ENCODE measurements at places on chromosomes 1 and 21. TPM values are rescaled to one million over a fixed set of nuclear protein-coding genes. Genes with fewer than 3 reads are reported as not detected.

- DNase-seq = no peak
Measured at GRCh38 chr1:207218512-207219362, 102.7 kb upstream of the CD55 start.

Gene DISC1
- 6.6 TPM for total RNA-seq

Gene BSND
- 0.30 TPM for total RNA-seq

GRCh38 chr1:45979778-45980176 lies 152.7 kb downstream of the PIK3R3 start:
- no peak for DNase-seq
